Activated naive CD8-positive, alpha-beta T cell treated with anti-CD3 and anti-CD28 coated beads for 36 hours (primary cell): ENCODE measurements at places on chromosomes 2 and 18. TPM values are rescaled to one million over a fixed set of nuclear protein-coding genes. Genes with fewer than 3 reads are reported as not detected.
A peak's percentile ranks its signal among the peaks of the same experiment; 100 is the strongest.

Gene UGT1A10
- total RNA-seq = not detected

DNA sequence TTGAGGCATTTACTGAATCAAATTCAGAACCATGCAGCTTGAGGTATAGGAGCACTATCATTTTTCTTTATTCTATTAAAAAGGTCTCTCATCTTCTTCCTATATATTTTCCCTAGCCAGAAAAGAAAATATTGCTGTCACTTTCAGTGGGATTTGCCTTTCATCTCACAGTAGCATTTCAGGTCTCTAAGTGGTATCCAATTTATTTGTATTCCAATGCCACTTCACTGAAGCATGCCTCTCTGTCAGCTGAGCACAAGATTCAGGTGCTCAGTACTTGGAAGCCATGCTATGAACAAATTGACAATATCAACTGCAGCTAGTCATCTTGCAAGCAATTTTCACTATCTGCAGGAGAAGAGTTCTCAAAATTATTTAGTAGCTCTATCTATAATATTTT is 457.2 kb upstream of the SLC39A10 start:
- DNase-seq = no peak

DNA sequence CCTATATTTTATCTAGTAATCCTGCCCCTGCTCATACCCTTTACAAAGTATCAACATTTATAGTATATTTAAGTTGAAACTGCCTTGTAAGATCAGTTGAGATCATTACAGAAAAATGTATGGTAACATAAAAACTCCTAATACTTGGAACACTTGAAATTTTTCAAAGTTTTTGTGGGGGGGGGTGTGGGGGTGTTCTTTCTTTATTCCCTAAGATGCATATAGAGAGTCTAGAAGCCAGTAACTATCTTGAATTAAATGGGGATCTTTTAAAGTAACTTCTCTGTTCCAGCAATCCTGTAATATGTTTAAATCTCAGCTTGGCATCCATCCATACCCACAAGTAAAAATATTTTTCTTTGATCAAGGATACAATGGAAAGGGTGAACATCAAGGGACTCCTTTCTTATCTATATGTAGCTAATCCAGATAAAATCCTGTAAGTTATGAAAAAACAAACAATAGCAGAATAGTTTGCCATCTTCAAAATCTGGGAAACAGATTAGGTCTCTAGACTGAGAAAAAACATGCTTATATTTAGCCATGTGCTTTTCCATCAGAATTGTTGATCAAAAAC is 455.3 kb downstream of the MEIS1 start:
- DNase-seq = no peak

Gene CNTNAP5
- total RNA-seq = not detected

- peak; percentile 53 for DNase-seq
Observed at GRCh38 chr2:27715318-27716210, 51.9 kb downstream of the SLC4A1AP start.
